Heart left ventricle (tissue), 16 donors: ENCODE measurements at places on chromosomes 5 and 9. TPM values are rescaled to one million over a fixed set of nuclear protein-coding genes. Genes with fewer than 3 reads are reported as not detected.

DNA sequence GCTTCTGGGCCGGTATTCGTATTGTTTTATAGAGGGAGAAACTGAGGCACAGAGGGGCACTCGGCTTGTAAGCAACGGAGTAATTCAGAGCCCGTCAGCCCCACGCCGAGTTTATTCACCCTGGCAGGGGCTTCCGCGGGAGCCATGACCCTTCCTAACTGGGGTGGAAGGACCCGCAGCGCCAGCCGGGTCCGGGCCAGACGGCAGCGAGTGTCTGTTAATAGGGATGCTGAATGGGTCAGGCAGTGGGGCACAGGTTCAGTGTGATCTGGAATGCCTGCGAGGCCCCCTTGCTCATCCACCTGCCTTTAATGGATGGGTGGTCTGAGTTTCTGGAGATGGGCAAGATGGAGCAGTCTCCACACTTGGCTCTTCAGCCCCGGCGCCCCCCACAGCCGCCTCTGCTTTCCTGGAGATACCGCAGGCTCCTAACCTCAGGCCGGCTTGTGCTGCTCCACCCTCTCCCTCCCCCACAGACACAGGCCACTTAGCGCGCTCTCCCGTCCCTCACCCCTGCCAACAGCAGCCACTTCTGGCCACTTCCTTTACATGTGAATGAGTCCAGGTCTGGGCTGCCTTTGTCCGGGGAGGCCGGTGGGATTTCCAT is 147.1 kb downstream of the ERCC6L2 start:
- H3K27me3 ChIP-seq: peaks cover 46% of the 10 kb centered on the region
- no peaks in the 10 kb centered on the region for H3K36me3 ChIP-seq
- peak; percentile 31 for DNase-seq
- H3K4me3 ChIP-seq: peak overlapping the region; percentile 66

GRCh38 chr5:1411099-1411498 is 34.1 kb downstream of the SLC6A3 start:
- no peaks in the 10 kb centered on the region for H3K4me1 ChIP-seq
- H3K36me3 ChIP-seq: no peaks in the 10 kb centered on the region
- peak; percentile 9 for DNase-seq
- H3K27me3 ChIP-seq: peaks cover 12% of the 10 kb centered on the region

DNA sequence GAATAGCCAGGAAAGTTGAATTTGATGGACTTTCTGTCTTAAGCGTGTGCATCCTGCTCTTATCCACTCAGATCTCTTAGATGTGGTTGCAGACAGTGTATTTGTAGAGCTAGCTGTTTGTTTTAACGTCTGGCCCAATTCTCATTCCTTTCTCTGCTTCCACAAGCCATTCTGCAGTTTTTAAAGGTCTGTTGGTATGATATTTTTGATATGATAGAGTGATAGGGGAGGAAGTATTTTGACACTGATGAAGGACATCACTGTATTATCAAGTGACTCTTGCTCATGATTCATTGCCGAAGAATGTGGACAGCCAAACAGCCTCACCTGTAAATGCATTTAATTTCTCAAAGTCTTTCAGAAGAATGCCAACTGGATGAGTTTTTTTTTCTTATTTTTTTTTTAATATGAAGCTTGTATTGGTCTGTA is 4.5 kb downstream of the TJP2 start:
- no peak for DNase-seq
- peaks cover 28% of the 10 kb centered on the region for H3K4me1 ChIP-seq
- no peak overlapping the region for H3K27ac ChIP-seq
- no peaks in the 10 kb centered on the region for H3K27me3 ChIP-seq

GRCh38 chr9:93953496-93954433 is 1.4 kb downstream of the BARX1 start:
- peak overlapping the region; percentile 6 for H3K4me3 ChIP-seq
- DNase-seq: peak; percentile 35
- H3K4me1 ChIP-seq: peaks cover 23% of the 10 kb centered on the region
- no peak overlapping the region for H3K27ac ChIP-seq
- no peaks in the 10 kb centered on the region for H3K36me3 ChIP-seq
- peaks cover 77% of the 10 kb centered on the region for H3K27me3 ChIP-seq

DNA sequence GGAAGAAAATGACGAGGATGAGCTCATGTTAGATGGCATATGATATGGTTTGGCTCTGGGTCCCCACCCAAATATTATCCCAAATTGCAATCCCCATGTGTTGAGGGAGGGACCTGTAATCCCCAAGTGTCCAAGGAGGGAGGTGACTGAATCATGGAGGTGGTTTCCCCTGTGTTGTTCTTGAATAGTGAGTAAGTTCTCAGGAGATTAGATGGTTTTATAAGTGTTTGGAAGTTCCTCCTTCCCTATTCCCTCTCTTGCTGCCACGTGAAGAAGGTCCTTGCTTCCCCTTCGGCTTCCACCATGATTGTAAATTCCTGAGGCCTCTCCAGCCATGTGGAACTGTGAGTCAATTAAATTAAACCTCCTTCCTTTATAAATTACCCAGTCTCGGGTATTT is 10.1 kb downstream of the EDIL3 start:
- H3K4me1 ChIP-seq: no peaks in the 10 kb centered on the region
- DNase-seq: no peak
- no peaks in the 10 kb centered on the region for H3K27me3 ChIP-seq
- H3K4me3 ChIP-seq: no peak overlapping the region
- no peak overlapping the region for H3K27ac ChIP-seq

DNA sequence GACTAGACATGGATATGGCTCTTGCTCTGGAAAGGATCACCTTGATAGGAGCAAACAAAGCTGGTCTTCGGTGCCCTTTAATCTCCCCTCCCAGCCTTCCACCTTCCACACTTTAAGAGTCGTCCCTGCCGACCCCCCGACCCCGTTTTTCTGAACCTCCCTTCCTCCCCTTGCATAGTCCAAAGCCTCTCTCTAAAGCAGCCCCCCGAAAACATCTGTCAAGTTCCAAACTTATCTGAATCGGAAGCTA is 423 bp upstream of the NUP214 start:
- no peaks in the 10 kb centered on the region for H3K27me3 ChIP-seq
- H3K27ac ChIP-seq: peak overlapping the region; percentile 74
- H3K4me1 ChIP-seq: no peaks in the 10 kb centered on the region
- no peaks in the 10 kb centered on the region for H3K36me3 ChIP-seq

- H3K4me1 ChIP-seq: no peaks in the 10 kb centered on the region
- no peaks in the 10 kb centered on the region for H3K27me3 ChIP-seq
These were observed 151.0 kb downstream of the FER start for GRCh38 chr5:108898707-108899106.

GRCh38 chr9:114005371-114006154 is 72.5 kb downstream of the AMBP start:
- H3K27ac ChIP-seq: no peak overlapping the region
- H3K4me3 ChIP-seq: no peak overlapping the region
- H3K4me1 ChIP-seq: no peaks in the 10 kb centered on the region
- DNase-seq: peak; percentile 7
- no peaks in the 10 kb centered on the region for H3K27me3 ChIP-seq

DNA sequence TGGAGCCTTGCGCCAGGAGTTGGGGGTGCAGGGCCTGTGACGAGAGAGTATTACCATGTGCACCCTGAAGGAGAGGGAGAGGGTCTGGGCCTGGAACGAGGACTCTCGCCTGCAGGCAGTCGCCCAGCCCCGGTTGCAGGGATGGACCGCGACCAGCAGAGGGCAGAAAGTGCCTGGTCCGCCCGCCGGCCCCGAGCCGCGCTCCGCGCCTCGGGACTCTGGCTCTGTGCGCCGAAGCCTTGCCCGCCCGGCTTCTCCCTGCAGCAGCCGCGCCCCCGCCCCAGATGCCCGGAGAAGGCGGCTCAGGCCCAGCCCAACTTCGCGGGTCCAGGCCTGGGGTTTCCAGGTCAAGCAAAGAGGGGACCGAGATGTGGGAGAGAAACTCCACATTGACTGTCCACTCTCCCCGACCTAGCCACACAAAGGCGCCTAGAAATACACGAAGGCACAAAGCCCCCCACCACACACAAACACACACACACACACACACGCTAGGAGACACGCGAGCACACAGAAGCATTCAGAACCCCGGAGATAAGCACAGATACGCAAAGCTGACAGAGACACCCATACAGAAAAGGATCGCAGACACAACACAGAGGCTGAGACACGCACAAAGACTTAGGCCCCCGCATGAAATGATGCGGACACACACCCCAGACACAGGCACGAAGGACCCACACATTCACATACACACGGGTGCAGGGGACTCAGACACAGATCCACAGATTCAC is 2.0 kb upstream of the LMX1B start:
- peak overlapping the region; percentile 41 for H3K4me3 ChIP-seq
- peaks cover 18% of the 10 kb centered on the region for H3K4me1 ChIP-seq
- peaks cover 67% of the 10 kb centered on the region for H3K27me3 ChIP-seq
- H3K27ac ChIP-seq: no peak overlapping the region
- peak; percentile 82 for DNase-seq

DNA sequence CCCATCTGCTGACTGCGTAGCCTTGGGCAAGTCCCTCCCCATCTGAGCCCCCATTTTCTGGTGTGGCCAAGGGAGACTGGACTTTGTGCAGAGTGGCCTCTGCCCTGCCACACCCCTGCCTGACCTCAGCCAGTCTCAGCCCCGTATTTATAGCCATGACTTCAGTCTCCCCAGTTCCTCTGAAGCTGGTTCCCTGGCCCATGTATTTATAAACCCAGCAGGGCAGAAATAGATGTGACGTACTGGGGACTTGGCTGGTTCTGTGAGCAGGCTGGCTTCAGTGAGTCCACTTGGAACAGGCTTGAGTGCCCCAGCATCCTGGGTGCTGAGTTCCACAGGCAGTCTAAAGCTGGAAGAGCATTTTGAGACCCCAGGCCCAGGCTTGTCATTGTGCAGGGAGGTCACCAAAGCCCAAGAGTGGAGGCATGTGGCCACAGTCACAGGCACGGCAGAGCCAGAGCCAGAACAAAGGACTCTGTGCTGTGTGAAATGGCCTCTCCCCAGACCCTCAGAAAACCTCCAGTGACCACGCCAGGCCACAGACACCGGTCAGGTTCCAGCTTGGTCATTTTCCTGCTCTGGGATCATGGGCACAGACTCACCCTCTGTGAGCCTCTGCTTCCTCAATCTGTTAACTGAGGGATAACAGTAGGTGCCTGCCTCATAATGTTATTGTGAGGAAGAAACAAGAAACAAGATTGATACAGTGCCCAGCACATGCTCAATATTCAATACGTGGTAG is 30.4 kb upstream of the SYNPO start:
- H3K4me1 ChIP-seq: peaks cover 74% of the 10 kb centered on the region
- H3K4me3 ChIP-seq: no peak overlapping the region
- peak overlapping the region; percentile 82 for H3K27ac ChIP-seq
- no peaks in the 10 kb centered on the region for H3K36me3 ChIP-seq
- peak; percentile 83 for DNase-seq

- no peak overlapping the region for H3K27ac ChIP-seq
- no peak overlapping the region for H3K4me3 ChIP-seq
- no peaks in the 10 kb centered on the region for H3K36me3 ChIP-seq
- no peaks in the 10 kb centered on the region for H3K27me3 ChIP-seq
- DNase-seq: no peak
These were observed 283.7 kb downstream of the CSNK1G3 start for GRCh38 chr5:123795688-123796087.

DNA sequence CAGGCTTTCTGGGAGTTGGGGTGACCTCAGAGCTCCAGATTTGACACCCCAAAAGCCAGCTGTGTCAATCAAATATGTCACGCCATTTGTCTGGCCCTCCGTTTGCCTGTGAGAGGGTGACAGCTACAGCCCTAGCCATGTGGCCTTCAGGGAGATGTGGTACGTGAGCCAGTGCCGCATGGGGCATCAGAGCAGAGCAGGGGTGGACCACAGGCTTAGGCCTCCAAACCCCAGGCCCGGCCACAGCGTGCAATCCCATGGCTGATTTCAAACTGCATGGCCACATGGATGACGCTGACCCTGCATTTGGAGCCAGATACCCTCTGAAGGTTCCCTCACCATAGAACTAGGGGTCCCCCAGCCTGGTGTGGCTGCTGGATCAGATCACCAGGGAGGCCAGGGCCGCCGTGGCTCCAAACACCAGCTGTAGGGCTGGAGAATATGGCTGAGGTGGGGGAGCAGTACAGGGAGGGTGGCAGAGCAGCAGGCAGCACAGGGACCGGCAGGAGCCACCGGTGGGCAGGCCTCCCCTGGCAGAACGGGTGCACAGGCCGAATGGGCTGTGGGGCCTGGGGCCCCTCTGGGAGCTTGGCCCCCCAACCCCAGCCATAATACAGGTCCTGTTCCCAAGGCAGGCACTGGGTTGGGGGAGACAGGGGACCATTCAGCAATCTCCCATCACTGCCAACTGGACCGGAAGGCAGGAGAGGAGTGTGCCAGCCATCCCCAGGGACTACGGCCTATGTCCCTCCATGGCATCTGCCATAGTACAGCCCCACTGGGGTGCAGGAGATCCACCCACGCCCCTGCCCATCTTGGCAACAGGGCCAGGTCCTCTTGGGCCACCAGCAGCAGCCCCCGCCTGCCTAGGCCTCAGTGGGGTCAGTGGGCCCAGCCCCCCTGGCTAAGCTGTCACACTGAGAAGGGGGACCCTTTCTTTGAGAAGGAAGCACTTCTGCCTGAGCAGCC is 1.5 kb downstream of the SAPCD2 start:
- H3K4me1 ChIP-seq: peaks cover 13% of the 10 kb centered on the region
- H3K27me3 ChIP-seq: peaks cover 14% of the 10 kb centered on the region
- H3K36me3 ChIP-seq: no peaks in the 10 kb centered on the region
- H3K4me3 ChIP-seq: no peak overlapping the region

- H3K4me3 ChIP-seq: no peak overlapping the region
- H3K4me1 ChIP-seq: no peaks in the 10 kb centered on the region
- DNase-seq: no peak
- no peak overlapping the region for H3K27ac ChIP-seq
These were observed 58.3 kb upstream of the ERCC6L2 start for GRCh38 chr9:95817205-95817604.

DNA sequence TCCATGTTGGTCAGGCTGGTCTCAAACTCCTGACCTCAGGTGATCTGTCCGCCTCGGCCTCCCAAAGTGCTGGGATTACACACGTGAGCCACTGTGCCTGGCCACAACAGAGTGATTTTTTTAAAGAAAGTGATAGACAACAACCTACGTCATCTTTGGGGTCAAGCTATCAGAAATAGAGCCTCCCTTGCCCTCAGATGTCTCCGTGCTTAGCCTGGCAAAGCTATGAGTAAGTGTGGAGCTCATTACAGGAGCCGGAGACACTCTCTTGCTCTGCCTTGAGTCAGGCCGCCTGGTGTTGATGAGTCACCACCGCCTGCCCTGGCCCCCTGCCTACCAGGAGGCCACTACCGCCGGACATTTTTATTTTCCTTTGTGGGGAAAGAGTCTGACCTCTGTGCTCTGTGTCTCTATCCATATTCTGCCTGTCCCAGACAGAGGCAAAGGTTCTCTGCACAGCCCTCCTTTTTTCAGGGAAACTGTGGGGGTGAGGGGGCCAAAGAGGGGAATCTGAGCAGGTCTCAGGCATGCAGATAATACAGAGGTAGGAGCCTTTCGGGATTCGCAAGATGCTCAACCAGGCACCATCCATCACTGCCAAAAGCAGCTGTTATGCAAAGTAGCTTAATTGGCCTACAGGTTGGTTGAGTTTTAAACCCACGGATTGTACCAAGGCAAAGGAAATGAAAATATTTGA is 123.7 kb upstream of the CPEB4 start:
- peak overlapping the region; percentile 95 for H3K27ac ChIP-seq
- peaks cover 18% of the 10 kb centered on the region for H3K4me1 ChIP-seq
- H3K4me3 ChIP-seq: no peak overlapping the region
- no peaks in the 10 kb centered on the region for H3K36me3 ChIP-seq
- no peaks in the 10 kb centered on the region for H3K27me3 ChIP-seq

- H3K4me3 ChIP-seq: no peak overlapping the region
- DNase-seq: no peak
- no peaks in the 10 kb centered on the region for H3K27me3 ChIP-seq
- H3K27ac ChIP-seq: no peak overlapping the region
- H3K4me1 ChIP-seq: no peaks in the 10 kb centered on the region
These were observed 11.6 kb downstream of the PSIP1 start for GRCh38 chr9:15499139-15499538.

LCN12 gene
- 15.0 TPM for total RNA-seq

FSTL4 gene
- not detected for total RNA-seq

MELK gene
- 5.3 TPM for total RNA-seq

ANKRD18B gene
- total RNA-seq: 0.40 TPM

GRIN1 gene
- total RNA-seq: not detected
